H54 (cell line): ENCODE measurements at places on chromosomes 7 and 10.

GRCh38 chr10:71312811-71313789, 6.0 kb upstream of the SLC29A3 start:
- DNase-seq, result no peak

DNA sequence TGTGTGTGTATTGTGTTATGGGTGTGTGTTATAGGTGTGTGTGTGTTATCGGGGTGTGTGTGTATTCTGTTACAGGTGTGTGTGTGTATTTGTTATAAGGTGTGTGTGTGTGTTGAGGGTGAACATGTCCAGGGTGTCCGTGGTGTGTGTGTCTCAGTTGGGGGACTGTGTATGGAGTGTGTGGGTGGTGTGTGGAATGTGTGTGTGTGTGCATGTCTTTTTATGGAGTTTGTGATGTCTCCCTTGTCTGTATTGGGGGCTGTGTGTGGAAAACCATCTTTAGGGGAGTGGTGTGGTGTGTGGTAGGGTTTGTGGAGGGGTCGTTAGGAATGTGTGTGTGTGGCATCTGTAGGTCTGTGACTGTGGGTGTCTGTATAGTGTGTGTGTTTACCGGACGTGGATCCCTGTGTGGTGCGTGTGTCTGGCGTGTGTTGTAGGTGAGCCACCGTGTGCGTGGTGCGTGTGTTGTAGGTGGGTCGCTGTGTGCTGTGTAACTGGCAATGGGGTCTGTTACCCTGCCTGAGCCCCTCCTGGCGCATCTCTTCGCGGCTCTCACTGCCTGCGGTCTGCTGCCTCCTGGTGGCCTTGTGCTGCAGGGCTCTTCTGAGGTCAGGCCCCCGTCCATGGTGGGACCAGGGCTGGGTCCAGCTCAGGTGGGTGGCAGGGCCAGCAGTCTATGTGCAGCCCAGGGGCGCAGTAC, 61.7 kb downstream of the PALD1 start:
- peak; percentile 50 for DNase-seq

DNA sequence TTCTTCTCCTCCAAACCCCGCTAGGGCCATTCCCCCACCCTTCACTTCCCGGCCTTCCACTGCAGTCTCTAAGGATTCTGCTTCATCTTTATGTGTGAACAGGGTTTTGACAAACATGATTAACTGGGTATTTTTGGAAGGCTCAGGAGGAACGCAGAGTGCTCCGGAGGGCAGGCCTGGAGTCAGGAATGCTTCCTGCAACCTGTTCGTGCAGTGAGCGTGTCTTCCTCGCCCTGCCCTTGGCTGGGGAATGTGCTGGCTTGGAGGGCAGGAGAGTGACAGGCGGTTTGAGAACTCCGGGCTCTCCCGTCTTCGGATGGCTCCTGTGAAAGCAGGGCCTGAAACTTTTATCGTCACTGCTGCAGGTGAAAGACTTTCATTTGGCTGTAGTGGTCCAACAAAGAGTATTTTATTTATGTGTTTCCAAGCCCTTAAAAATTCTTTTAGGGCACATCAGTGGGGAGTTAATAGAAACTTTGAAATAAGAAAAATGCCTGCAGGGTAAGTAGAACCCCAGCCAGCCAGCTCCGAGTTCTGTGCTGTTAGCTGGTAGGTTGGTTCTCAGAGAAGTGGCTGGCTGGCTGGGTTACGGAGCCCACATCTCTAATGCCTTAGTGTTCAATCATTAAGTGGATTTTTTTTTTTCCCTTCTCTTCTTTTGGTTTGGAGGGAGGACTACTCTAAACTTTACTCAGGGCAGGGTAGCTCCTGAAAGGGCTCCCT, 51.0 kb downstream of the TCF7L2 start:
- DNase-seq, result no peak

- DNase-seq, result no peak
Observed at GRCh38 chr7:37481722-37482288, 33.1 kb upstream of the ELMO1 start.

DNA sequence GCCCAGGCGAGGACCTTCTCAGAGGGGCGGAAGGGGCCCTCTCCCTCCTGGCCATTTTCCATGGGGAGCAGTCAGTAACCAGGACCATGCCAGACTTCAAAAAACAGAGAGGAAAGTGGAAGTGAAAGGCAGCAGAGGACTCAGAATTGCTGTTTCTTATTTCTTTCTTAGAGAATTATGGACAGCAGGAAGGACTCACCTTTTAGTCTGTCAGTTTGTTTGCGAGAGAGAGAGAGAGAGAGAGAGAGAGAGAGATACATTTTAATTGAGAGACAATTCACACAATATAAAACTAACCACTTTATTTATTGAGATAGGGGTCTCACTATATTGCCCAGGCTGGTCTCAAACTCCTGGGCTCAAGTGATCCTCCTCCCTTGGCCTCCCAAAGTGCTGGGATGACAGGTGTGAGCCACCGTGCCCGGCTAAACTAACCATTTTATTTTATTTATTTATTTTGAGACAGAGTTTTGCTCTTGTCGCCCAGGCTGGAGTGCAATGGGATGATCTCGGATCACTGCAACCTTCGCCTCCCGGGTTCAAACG, 24.5 kb downstream of the SCD start:
- no peak for DNase-seq

- DNase-seq, result no peak
Observed at GRCh38 chr10:64574371-64574770, 1053.2 kb downstream of the REEP3 start.

DNA sequence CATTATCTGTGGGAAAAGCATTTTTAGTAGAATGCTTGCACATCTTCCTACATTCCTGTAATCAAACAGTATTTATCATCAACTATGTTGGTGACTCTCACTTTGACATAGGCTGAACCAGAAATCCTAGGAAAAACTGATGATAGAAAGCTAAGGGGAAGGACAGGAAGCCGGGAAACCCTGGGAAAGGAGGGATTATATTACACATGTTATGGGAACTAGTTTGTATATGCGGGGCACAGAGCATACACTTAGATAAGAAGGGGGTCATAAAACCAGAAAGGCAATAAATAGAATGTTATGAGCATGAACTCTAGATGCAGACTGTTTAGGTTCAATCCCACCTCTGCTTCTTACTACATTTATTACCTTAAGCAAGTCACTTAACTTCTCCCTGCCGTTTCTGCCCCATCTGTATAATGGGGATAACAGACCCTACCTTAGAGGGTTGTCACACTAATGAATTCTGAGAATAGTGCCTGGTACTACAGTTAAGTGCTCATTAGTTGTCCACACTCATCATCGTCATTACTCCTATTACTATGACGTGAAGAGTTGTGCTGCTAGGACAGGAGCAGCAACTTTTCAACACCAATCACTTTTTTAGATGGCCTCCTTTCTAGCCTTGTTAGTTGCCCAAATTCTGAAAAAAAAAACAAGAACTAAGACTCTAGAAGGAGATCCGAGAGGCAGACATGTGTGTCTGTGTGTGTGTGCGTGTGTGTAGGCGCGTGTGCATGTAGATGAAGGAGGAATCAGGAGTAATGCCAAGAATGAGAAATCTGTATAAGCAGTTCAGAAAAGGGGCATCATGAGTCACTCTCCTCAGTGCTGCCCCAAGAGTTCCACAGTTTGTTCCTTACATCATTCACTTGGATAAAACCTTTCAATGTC, 52.2 kb downstream of the KMT2C start:
- DNase-seq, result no peak
